ENCODE measurements at places on chromosomes 1 and 21.

DNA sequence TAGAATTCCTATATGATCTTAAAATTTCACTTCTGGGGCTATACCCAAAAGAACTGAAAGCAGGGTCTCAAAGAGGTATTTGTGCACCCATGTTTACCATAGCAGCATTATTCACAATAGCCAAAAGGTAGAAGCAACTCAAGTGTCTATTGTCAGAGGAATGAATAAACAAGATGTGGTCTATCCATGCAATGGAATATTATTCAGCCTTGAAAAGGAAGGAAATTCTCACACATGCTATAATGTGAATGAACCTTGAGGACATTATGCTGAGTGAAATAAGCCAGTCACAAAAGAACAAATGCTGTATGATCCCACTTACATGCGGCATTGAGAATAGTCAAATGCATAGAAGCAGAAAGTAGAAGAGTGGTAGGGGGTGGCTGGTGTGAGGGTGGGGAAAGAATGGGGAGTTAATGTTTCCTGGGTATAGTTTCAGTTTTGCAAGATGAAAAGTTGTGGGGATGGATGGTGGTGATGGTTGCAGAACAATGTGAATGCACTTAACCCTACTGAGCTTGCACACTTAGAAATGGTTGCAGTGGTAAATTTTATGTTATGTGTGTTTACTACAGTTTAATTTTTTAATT is 122.4 kb downstream of the TOMM20 start:
- DNase-seq: no peak

GRCh38 chr1:153349363-153350320 is 1.0 kb upstream of the PGLYRP4 start:
- DNase-seq: no peak

DNA sequence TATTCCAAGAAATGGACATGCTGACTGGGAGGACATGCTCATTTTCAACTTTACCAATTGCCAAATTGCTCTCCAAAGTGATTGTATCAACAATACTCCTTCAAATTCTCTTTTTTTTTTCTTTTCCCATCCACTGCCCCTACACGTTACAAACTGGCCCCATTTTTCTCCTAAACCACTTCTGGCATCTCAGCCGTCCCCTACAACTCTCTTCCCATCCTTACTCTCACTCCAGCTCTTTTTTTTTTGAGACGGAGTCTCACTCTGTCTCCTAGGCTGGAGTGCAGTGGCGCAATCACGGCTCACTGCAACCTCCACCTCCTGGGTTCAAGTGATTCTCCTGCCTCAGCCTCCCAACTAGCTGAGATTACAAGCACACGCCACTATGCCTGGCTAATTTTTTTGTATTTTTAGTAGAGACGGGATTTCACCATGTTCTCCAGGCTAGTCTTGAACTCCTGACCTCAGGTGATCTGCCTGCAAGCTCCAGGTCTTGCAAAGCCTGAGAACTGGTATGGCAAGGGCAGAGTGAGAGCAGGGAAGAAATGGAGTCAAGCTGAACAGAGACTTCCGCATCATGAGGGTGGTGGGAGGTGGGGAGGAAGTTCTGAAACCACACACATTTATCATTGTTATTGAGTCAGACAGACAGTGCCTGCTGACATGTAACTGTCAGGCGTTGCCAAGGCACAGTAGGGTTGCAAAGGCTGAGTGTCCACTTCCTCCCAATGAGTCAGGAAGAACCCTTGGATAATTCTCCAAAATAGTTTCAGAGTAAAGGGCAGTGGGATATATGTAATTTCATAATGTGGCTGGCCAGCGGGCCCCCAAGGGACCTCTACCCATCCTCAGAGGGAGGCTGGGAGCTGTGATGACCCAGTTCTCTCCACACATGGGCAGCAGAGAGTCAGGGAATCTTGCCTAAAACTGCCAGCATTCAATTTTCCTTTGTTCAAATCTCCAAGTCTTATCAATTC is 17.4 kb downstream of the CELA3A start:
- no peak for DNase-seq

GRCh38 chr1:175600721-175601440 is 142.5 kb downstream of the TNR start:
- no peak for DNase-seq

- no peak for DNase-seq
Measured at GRCh38 chr1:8674912-8675311, 142.5 kb downstream of the RERE start.

GRCh38 chr1:236836157-236836556 is 41.1 kb downstream of the MTR start:
- no peak for DNase-seq

- peak; percentile 34 for DNase-seq
Measured at GRCh38 chr1:43238085-43238484, 31.7 kb upstream of the TMEM125 start.

- DNase-seq: no peak
Measured at GRCh38 chr1:159315381-159315780, 13.2 kb downstream of the FCER1A start.

- no peak for DNase-seq
Measured at GRCh38 chr1:9901148-9902059, 8.7 kb downstream of the CTNNBIP1 start.

DNA sequence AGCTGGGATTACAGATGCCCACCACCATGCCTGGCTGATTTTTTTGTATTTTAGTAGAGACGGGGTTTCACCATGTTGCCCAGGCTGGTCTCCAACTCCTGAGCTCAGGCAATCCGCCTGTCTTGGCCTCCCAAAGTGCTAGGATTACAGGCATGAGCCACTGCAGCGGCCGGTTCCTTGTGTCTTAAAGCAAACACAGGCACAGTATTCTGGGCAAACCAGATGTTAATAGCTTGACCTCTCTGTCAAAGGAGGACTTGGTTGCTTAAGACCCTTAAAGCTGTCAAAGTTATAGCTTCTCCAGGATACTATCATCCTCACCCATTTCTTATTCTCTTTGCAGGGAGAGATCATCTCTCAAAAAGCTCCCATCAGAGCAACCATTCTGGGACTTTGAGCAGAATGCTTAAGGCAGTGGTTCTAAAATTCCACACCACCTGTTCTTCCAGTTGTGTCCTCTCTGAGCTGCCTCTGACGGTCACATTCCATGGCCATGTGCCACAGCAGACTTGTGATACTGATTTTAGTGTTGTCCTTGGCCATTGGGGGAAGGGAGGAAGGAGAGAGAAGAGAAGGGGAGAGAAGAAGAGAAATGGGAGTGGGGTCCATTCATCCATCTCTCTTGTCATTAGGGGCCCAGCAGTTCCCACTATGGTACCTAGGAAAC is 81.8 kb downstream of the PBX1 start:
- DNase-seq: no peak

- DNase-seq: no peak
Measured at GRCh38 chr1:64323054-64323453, 119.6 kb downstream of the UBE2U start.

- peak; percentile 84 for DNase-seq
Measured at GRCh38 chr1:25430967-25431881, 527 bp downstream of the MACO1 start.
